ENCODE measurements at places on chromosomes 11 and 22. TPM values are rescaled to one million over a fixed set of nuclear protein-coding genes. Genes with fewer than 3 reads are reported as not detected.

GRCh38 chr11:78857688-78858087 is 283.0 kb upstream of the NARS2 start:
- H3K36me3 ChIP-seq, result no peaks in the 10 kb centered on the region
- H3K4me3 ChIP-seq, result no peak overlapping the region
- H3K27me3 ChIP-seq, result no peaks in the 10 kb centered on the region
- DNase-seq, result no peak

The CYTH4 gene
- 92.2 TPM for total RNA-seq

- H3K27me3 ChIP-seq, result no peaks in the 10 kb centered on the region
- no peak overlapping the region for H3K4me3 ChIP-seq
- H3K27ac ChIP-seq, result no peak overlapping the region
- DNase-seq, result no peak
- no peaks in the 10 kb centered on the region for H3K4me1 ChIP-seq
These were observed 52.0 kb upstream of the CHRNA10 start for GRCh38 chr11:3723014-3723708.

The PPP1R14B gene
- total RNA-seq, result 41.2 TPM

DNA sequence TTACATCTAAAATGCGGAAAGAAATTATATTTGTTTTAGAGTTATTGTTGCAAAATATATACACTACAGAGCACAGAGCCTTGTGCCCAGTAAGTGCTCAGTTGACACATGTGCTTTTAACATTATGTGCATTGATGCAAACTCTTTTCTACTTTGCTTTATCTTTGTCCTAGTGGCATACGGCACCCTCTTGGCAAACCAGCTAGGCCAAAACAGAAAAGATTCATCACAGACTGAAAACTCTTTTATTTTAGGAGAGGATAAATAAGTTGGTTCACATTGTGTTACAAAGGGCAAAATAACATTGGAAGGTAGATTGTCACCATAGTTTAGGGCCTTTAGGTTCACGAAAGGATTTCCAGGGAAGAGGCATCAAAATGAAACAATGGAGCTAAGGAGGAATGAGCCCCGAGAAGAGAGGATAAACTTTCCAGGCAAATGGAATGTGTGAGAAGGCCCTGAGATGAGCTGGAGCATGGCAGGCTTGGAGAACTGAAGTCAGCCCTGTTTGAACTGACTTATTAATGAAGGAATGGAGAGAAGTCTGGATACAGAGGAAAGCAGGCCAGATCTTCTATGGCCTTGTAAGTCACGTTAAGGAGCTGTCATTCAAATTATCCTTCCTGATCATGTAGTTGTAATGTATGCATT is 23.5 kb upstream of the TOP3B start:
- DNase-seq, result no peak
- H3K27ac ChIP-seq, result no peak overlapping the region
- H3K36me3 ChIP-seq, result no peaks in the 10 kb centered on the region
- peaks cover 9% of the 10 kb centered on the region for H3K4me1 ChIP-seq

The MIOX gene
- not detected for total RNA-seq

DNA sequence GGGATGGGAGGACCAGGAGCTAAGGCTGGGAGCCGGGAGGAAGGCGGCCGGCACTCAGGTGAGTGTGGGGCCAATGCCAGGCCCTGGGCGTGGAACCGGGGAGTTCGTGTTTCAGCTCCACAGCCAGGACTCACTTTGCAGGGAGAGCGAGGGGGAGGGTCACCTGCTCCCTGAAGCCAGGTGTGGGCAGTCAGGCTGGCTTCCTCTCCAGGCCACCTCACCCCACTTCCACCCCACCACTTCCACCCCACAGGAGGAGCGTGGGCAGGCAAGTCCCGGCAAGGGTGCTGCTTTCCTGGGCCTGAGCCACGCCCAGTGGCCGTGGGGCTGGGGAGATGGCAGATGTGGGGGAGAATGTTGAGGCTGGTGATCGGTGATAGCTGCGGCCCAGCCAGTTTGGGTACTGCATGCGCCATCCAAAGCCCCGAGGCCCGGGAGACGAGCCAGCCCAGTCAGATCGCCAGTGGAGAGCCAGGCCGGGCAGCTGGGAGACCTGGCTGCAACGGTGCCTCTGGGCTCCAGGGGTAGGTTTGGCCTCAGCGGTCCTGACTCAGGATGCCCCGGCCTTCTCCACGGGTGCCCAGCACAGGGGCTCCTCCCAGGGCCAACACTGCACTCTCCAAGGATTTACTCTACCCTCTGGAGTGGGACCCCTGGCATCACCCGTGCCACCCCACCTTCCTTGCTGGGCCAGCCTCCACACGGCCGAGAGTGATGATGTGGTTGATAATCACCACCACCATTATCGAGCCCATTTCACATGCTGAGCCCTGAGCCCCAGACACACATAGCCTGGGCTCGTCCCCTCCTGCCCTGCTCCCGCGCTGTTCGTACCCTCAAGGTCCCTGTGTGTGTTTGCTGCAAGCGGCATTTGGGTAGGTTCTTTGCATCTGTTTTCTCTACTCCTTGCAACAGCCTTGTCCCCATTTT is 93.8 kb downstream of the WNT7B start:
- H3K36me3 ChIP-seq, result no peaks in the 10 kb centered on the region
- H3K4me1 ChIP-seq, result no peaks in the 10 kb centered on the region
- no peak overlapping the region for H3K4me3 ChIP-seq
- DNase-seq, result no peak
- peaks cover 47% of the 10 kb centered on the region for H3K27me3 ChIP-seq
- no peak overlapping the region for H3K27ac ChIP-seq

DNA sequence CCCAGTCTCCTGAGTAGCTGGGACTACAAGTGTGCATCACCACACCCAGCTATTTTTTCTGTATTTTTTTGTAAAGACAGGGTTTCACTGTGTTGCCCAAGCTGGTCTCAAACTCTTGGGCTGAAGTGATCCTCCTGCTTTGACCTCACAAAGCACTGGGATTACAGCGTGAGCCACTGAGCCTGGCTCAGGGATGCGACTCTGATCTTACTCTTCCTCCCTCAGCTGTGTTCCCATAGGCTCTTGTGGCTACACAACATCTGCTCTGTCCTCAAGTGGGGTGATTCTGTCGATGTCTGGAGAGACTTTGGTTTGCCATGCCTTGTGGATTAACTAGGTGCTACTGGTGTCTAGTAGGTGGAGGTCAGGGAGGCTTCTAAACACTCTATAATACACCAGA is 127.0 kb upstream of the SERPIND1 start:
- H3K27ac ChIP-seq, result no peak overlapping the region
- no peaks in the 10 kb centered on the region for H3K36me3 ChIP-seq
- no peaks in the 10 kb centered on the region for H3K4me1 ChIP-seq
- no peaks in the 10 kb centered on the region for H3K27me3 ChIP-seq
- DNase-seq, result no peak

The VPS26B gene
- 35.3 TPM for total RNA-seq

- H3K27ac ChIP-seq, result no peak overlapping the region
- no peak overlapping the region for H3K4me3 ChIP-seq
- H3K4me1 ChIP-seq, result no peaks in the 10 kb centered on the region
- H3K36me3 ChIP-seq, result no peaks in the 10 kb centered on the region
- H3K27me3 ChIP-seq, result peaks cover 3% of the 10 kb centered on the region
These were observed 130.7 kb downstream of the MN1 start for GRCh38 chr22:27670701-27671412.

DNA sequence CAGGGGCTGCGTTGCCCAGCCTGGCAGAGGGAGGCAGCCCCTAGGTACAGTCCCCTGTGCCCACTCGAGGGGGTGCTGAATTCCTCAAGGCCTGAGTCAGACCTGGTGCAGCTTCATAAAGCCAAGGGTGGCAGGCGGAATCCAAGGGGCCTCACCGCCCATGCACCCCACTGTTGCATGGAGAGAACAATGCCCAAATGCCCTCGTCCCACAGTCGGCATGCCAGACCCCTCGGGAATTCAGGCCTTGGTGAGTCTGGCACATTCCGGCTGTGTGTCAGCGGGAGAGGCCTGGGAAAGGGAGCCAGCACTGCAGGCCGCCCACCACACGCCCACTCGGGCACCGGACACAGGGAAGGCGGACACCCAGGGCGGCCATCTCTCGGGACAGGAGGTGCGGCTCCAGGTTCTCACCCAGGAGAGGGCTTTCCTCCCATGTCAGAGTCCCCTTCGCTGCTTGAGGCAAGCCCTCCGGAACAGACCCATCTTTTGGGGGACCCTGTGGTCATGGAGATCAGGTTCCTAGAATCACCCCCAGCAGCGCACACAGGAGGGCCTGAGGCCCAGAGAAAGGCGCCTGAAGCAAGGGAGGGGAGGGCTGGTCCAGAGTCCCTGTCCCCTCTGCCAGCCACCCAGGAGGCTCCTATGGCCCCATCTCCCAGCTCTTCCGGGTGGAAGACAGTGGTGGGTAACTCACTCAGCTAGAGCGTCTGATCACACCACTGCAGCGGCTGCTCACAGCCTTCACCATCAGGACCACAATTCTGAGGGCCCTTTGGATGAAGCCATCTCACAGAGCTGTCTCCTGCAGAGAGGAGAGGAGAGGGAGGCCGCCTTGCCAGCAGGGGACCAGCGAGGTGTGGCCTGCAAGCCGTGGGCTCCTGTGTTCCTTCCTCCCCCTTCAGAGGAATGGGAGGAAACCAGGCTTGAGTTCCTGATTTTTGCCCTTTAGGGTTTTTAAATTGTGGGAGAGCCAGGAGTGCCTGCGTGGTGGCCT is 31.6 kb upstream of the KCNQ1OT1 start:
- DNase-seq, result no peak
- H3K27ac ChIP-seq, result no peak overlapping the region
- no peak overlapping the region for H3K4me3 ChIP-seq
- no peaks in the 10 kb centered on the region for H3K4me1 ChIP-seq
- no peaks in the 10 kb centered on the region for H3K36me3 ChIP-seq

GRCh38 chr11:111561791-111562325 is 21.3 kb downstream of the LAYN start:
- no peaks in the 10 kb centered on the region for H3K4me1 ChIP-seq
- no peak overlapping the region for H3K4me3 ChIP-seq

DNA sequence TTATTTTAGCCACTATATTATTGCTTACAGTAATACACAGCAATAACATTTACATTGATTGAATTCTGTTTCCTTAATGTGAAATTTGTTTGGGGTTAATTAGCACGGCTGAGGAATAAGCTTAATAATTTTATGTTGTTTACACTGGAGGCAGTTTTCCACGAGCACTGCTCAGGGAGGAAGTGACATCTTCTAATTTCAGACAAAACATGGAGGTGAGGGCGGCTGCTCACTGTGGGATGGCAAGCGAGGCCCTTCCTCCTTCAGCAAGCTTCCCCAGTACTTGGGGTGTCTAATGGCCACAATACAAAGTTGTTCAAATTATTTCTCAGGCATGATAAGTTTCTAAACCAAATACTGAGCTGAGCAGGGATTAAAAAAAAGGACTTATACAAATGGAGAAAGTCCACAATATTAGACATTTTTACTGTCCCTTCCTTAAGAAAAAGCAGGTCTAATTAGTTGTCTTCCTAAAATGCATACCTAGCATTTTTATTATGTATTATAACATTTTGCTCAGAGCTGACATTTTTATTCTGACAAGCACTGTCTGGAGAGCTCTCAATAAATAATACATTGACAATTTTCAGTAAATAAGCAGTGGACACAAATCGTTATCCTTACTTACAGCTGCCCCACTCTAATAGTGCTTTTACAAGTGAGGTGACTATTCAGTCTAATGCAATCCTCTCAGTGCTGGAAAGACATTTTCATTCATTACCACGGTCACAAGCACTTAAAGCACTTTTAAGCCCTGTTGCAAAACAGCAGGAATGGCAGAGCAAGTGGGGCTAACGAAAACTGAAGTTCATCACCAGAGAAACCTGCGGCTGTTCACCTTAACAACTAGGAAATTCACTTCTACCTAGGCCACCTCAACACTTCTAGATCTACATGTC is 56.2 kb downstream of the SOX6 start:
- H3K36me3 ChIP-seq, result no peaks in the 10 kb centered on the region
- no peak for DNase-seq
- H3K27me3 ChIP-seq, result no peaks in the 10 kb centered on the region

- DNase-seq, result no peak
- H3K4me1 ChIP-seq, result peaks cover 17% of the 10 kb centered on the region
- peaks cover 10% of the 10 kb centered on the region for H3K36me3 ChIP-seq
- no peak overlapping the region for H3K4me3 ChIP-seq
These were observed 6.3 kb downstream of the FDX1 start for GRCh38 chr11:110435780-110436717.

The NOX4 gene
- not detected for total RNA-seq

GRCh38 chr11:67307545-67308001 is 4.2 kb downstream of the SSH3 start:
- peaks cover 6% of the 10 kb centered on the region for H3K4me1 ChIP-seq
- H3K27me3 ChIP-seq, result no peaks in the 10 kb centered on the region
- no peak overlapping the region for H3K27ac ChIP-seq
- no peak overlapping the region for H3K4me3 ChIP-seq
- no peak for DNase-seq
- peaks cover 2% of the 10 kb centered on the region for H3K36me3 ChIP-seq

DNA sequence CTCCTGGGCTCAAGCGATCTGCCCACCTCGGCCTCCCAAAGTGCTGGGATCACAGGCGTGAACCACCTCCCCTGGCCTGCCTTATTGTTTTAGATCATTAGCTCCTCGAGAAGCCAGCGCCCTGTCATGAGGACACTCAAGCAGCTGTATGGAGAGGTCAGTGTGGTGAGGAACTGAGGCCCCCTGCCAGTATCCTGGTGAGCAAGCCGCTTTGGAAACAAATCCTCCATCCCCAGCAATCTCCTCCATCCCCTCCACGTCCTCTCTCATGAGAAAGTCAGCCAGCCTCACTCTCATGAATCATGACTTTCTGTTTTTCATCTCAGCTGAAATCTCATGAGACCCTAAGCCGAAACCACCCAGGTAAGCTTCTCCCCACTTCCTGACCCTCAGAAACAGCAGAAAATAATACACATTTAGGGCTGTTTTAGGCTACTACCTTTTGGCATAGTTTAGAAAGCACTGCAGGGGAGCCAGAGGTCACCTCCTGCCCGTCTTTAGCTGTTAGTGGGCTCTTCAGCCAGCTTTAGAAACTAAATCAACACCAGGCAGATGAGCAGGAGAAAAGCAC is 56.0 kb downstream of the CTTN start:
- H3K4me3 ChIP-seq, result no peak overlapping the region
- H3K27ac ChIP-seq, result no peak overlapping the region
- H3K36me3 ChIP-seq, result no peaks in the 10 kb centered on the region
- no peak for DNase-seq

The OR8D4 gene
- not detected for total RNA-seq
